ENCODE measurements at places on chromosomes 7 and 10.

GRCh38 chr7:90424720-90425119 lies 21.5 kb downstream of the CLDN12 start:
- no peaks in the 10 kb centered on the region for H3K4me1 ChIP-seq
- H3K27me3 ChIP-seq = peaks cover 10% of the 10 kb centered on the region
- H3K36me3 ChIP-seq = no peaks in the 10 kb centered on the region
- DNase-seq = no peak
- H3K27ac ChIP-seq = no peak overlapping the region

DNA sequence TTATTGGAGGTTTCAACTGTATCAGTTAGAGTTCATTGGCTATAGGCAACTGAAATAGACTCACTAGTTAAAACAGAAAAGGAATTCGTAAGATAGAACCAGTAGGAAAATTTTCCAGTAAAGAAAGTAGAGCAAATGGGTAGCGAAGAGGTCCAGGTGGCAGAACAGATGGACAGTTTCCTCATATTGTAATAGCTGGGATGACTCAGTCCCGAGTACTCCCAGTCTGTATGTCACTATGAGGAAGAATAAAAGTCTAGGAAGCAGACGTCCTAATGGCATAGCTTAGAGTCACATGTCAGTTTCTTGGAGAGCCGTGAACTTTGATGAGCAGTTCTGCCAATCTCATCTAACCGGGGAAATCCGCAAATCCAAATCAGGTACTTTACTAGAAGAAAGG lies 95.3 kb downstream of the RNF32 start:
- H3K4me1 ChIP-seq = no peaks in the 10 kb centered on the region
- no peak overlapping the region for H3K4me3 ChIP-seq
- no peaks in the 10 kb centered on the region for H3K27me3 ChIP-seq
- H3K36me3 ChIP-seq = peaks cover 15% of the 10 kb centered on the region
- H3K27ac ChIP-seq = no peak overlapping the region

GRCh38 chr10:6053303-6053702 lies 8.9 kb downstream of the IL2RA start:
- no peak for DNase-seq
- H3K36me3 ChIP-seq = peaks cover 27% of the 10 kb centered on the region
- H3K4me1 ChIP-seq = peaks cover 56% of the 10 kb centered on the region
- H3K27ac ChIP-seq = peak overlapping the region; percentile 81
- no peaks in the 10 kb centered on the region for H3K27me3 ChIP-seq
- H3K4me3 ChIP-seq = peak overlapping the region; percentile 82

GRCh38 chr7:39882148-39882784 lies 67.8 kb upstream of the CDK13 start:
- no peaks in the 10 kb centered on the region for H3K36me3 ChIP-seq
- no peaks in the 10 kb centered on the region for H3K4me1 ChIP-seq
- H3K27ac ChIP-seq = no peak overlapping the region
- H3K4me3 ChIP-seq = no peak overlapping the region

DNA sequence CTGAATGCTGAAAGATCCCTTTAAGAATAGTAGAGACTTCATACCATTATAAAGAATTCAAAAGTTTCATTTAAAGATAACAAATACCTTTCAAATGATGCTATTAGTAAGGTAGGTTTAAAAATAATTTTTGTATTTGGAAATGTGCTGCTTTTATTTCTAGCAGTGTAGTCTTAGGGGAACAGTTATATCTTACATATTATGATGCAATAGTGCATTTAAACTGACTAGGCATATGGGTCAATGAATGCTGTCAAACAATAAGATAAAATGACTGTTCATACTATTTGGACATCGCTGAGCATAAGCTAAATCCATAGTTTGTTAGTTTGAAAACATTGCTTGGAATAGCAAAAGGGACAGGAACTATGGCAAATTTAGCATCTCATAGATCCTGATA lies 354.8 kb upstream of the SEMA3A start:
- no peak overlapping the region for H3K27ac ChIP-seq
- H3K4me1 ChIP-seq = no peaks in the 10 kb centered on the region
- no peaks in the 10 kb centered on the region for H3K36me3 ChIP-seq

DNA sequence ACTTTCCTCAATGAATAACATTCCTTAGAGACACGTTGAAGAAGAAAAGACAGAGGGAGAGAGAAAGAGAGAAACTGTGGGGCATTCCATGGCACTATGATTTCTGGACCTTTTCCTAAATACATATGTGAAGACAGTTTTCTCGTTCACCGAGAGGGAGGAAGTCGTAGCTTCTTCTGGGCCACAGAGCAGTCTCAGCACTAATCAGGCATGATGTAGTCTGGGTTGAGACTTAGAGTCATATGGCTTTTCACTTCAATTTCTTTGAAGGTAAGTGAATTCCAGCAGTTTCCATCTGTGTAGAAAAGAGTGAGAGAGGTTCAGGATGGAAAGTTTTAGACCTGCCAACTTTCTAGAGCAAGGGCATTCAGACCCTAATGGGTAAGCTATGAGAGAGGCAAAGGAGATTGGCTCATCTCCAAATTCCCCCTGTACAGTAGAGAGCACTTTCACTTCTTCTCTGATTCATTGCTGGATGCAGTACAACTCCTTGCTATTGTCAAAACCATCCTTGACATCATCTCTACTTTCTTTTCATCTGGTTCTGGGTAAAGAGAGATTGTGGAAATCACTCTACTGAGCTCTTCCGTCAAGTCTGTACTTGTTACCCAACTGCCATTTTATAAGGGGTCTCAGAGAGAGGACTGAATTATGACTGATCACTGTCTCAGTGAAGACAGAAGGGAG lies 31.5 kb upstream of the OR9A4 start:
- H3K27ac ChIP-seq = no peak overlapping the region
- H3K36me3 ChIP-seq = no peaks in the 10 kb centered on the region
- H3K4me1 ChIP-seq = no peaks in the 10 kb centered on the region
- H3K4me3 ChIP-seq = no peak overlapping the region

DNA sequence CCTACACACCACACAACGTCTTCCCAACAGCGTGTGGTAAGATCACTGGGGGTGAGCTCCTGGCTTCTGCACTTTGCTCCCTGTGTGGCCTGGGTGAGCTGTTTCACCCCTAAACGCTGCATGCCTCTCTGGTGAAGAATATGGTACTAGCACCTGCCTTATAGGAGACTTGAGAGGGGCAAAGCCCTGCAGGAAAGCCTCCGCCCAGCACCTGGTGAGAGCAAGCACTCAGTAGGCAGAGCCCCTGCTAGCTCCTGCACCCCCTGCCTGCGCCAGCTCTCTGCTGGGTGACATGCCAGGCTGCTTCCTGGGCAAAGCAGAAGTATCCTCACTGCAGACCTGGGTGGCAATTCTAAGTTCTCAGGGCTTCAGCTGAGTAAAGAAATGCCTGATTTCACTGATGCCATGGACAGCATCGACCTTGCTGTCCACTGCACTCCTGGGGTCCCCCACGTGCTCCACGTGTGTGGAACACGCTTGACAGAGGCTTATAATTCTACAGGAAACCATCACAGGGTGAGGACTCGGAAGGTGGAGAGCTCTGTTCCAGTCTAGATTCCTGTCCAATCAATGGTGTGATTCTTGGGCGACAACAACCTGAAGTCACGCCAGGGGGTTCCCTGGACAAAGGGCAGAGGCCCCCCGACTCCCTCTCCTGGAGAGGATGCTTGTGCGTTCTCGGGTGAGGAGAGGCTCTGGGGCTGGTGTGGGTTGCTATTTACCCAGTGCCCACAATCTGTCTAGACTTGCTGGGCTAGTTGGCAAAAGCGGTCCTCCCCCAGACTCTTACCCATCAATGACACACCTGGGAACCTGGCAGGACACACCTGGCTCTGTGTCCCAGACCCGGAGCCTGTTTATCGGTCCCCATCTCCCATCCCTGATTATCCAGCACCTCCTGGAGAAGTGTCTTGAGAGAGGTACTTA lies 5.0 kb upstream of the CALML5 start:
- H3K4me1 ChIP-seq = no peaks in the 10 kb centered on the region
- DNase-seq = no peak
- H3K4me3 ChIP-seq = no peak overlapping the region
- H3K36me3 ChIP-seq = peaks cover 3% of the 10 kb centered on the region
- peaks cover 76% of the 10 kb centered on the region for H3K27me3 ChIP-seq

DNA sequence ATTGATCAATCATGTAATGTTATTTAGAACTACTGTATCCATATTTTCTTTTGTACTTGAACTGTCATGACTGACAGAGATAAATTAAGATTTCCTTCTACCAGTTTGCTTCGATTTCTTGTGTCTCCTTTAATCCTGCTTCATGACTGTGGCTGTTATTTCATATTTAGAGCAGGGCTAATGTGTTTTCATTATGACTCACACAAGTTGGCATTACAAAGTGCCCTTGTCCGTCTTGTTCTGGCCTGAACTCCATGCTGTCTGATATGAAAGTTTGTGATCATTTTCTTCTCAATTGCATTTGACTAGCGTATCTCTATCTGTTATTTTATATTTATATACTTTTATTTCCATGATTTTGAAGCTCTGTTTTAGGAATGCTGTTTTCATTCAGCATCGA lies 344.1 kb upstream of the PRKCQ start:
- DNase-seq = no peak
- H3K36me3 ChIP-seq = peaks cover 10% of the 10 kb centered on the region
- H3K27ac ChIP-seq = no peak overlapping the region

DNA sequence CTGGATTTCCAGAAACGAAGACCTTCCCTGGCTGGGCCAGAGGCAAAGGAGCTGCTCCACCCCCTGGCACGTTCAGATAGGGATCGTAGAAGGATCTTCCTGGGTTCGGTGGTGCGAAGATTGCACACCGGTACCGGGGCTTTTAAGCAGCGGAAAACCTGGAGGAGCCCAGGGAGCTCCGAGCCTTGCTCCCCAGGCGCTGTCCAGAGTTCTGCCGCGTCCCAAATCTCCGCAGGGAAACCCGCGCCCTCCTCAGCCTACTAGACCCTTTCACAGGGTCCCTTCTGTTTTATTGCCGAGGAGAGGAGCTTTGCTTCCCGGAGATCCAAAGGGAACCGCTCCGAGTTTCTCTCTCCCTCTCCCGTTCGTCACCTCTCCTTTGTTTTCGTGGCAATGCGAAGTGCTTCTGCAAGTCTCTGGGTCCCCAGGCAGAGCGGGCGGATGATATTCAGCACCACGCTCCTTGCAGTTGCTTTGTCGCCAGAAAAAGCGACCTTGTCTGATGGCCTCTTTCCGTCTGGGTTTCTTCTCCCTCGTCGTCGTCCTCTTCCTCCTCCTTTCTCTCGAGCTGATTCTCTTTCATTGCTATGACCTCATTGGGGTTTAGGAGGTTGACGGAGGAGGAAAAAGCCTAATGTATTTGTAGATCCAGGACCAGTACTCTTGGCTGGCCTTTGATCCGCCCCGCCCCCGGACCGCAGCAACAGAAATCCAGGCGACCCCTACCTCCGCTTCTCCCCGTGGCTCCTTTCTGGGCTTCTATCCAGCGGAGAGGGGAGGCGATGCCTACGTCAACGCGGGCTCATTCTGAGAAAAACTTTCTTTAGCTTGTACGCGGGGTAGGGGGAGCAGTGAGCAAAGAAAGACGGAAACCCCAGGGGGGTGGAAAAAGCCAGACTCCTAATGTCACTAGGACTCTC lies at the start of gene TMEM196:
Gene TMEM196, minus strand, starts transcription at position 777 of the 920 bp plus-strand sequence. CDS start 921 bp downstream, outside the sequence.
- H3K27ac ChIP-seq = no peak within 1 kb of the TSS
- H3K27me3 ChIP-seq = peaks cover 34% of the 10 kb centered on the region
- DNase-seq = no peak
- H3K4me1 ChIP-seq = peaks cover 12% of the 10 kb centered on the region
- peak within 1 kb of the TSS; percentile 61 for H3K4me3 ChIP-seq
- no peaks in the 10 kb centered on the region for H3K36me3 ChIP-seq

GRCh38 chr10:29265210-29265768 lies 23.6 kb upstream of the LYZL1 start:
- peaks cover 24% of the 10 kb centered on the region for H3K27me3 ChIP-seq
- no peaks in the 10 kb centered on the region for H3K4me1 ChIP-seq
- H3K4me3 ChIP-seq = no peak overlapping the region
- H3K27ac ChIP-seq = no peak overlapping the region
- H3K36me3 ChIP-seq = no peaks in the 10 kb centered on the region
- no peak for DNase-seq

DNA sequence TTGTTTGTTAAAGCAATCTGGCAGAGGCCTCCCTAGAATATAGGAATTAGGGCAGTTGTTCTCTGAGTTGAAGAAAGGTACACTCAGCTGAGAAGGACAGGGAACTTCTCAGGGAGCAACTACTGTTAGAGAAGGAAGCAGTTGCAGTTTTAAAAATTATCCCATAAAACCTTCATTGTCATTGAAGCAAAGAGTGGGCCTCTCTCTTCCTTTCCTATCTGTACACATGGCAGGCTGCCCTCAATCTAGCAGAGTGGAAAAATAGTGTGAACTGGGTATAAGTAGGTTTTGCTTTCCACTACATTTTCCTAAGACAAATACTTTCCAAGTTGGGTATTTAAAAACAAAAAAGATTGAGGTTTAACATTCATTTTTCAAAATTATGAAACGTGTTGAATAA lies 236.7 kb upstream of the KLF14 start:
- H3K36me3 ChIP-seq = peaks cover 64% of the 10 kb centered on the region
- DNase-seq = no peak
- peak overlapping the region; percentile 9 for H3K27ac ChIP-seq
- peak overlapping the region; percentile 65 for H3K4me3 ChIP-seq
- H3K27me3 ChIP-seq = no peaks in the 10 kb centered on the region

- H3K36me3 ChIP-seq = peaks cover 29% of the 10 kb centered on the region
- peak overlapping the region; percentile 5 for H3K27ac ChIP-seq
- H3K4me3 ChIP-seq = no peak overlapping the region
- no peak for DNase-seq
- H3K4me1 ChIP-seq = peaks cover 30% of the 10 kb centered on the region
Observed at GRCh38 chr7:137928626-137929025, 73.3 kb downstream of the CREB3L2 start.

DNA sequence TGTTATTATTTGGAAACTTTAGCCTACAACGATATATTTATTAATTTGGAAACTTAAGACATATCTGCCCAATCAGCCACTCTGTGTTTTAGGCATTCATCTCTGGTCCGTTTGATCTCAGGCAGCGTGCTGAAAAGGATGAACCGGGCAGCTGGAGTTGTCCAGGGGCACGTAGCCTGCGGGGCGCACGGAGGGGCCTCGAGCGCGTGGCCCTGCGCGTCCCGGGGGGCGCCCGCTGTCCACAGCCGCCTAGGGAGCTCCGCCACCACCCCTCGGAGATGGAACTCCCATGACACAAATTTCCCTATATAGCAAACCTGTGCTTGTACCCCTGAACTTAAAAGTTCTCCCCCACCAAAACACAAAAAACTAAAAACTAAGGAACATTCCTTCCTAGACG lies 24.3 kb upstream of the MKI67 start:
- peaks cover 5% of the 10 kb centered on the region for H3K4me1 ChIP-seq
- peaks cover 2% of the 10 kb centered on the region for H3K36me3 ChIP-seq
- no peak for DNase-seq
- peaks cover 22% of the 10 kb centered on the region for H3K27me3 ChIP-seq
- no peak overlapping the region for H3K27ac ChIP-seq
- peak overlapping the region; percentile 63 for H3K4me3 ChIP-seq

DNA sequence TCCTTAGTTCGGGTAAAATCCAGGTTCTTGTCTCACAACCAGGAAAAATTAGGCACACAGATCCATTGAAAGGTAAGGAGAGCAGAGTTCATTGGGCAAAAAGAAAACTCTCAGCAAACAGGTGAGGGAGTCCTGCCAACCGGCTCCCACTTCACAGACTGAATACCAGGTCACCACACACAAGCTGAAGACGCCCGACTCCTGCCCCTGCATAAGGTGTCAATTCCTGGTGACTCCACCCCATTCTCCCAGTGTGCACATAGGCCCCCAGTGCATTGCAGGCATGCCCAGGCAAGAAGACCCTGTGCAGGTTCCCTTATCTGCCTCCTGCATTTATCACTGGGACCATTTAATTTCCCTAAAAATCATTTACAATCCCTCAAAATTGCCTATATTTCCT lies 354.6 kb downstream of the LRRTM3 start:
- H3K36me3 ChIP-seq = no peaks in the 10 kb centered on the region
- DNase-seq = no peak
- no peak overlapping the region for H3K4me3 ChIP-seq
- no peaks in the 10 kb centered on the region for H3K27me3 ChIP-seq
- no peaks in the 10 kb centered on the region for H3K4me1 ChIP-seq

GRCh38 chr10:131818510-131819234 lies 82.1 kb upstream of the PPP2R2D start:
- no peaks in the 10 kb centered on the region for H3K36me3 ChIP-seq
- H3K4me1 ChIP-seq = no peaks in the 10 kb centered on the region
- DNase-seq = no peak
- H3K27me3 ChIP-seq = peaks cover 18% of the 10 kb centered on the region
- no peak overlapping the region for H3K27ac ChIP-seq

All from effector memory CD8-positive, alpha-beta T cell (primary cell).